ENCODE measurements at places on chromosomes 2 and 18. TPM values are rescaled to one million over a fixed set of nuclear protein-coding genes. Genes with fewer than 3 reads are reported as not detected.
A peak's percentile ranks its signal among the peaks of the same experiment; 100 is the strongest.

GRCh38 chr2:113186433-113186796, 12.6 kb downstream of the PSD4 start:
- peak; percentile 12 for DNase-seq

Gene ABCG5
- not detected for total RNA-seq

Gene CPO
- total RNA-seq, result 0.51 TPM

- no peak for DNase-seq
Observed at GRCh38 chr18:3472681-3473544, 22.9 kb downstream of the TGIF1 start.

- no peak for DNase-seq
Observed at GRCh38 chr18:62637807-62638687, 77.3 kb upstream of the PHLPP1 start.

Gene NABP1
- 74.4 TPM for total RNA-seq

Gene SEPTIN2
- 394 TPM for total RNA-seq

DNA sequence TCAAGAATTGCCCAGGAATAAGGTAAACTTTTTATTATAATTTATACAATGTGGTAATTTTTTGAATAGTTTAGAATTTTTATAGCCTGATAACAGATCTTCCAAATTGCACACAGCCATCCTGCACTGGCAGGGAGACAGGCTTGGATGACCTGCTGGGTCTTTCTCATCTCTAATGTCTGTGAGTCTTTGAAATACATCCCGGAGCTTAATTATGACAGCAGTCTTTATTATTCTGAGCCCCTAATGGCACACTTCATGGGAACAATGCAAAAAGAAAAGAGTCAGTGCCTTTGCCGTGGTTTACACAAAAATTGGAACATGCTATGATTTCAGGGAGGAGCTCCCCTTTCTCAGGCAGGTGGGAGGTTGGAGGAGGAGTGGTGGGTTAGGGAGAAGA, 71.0 kb downstream of the TMEM182 start:
- no peak for DNase-seq

- no peak for DNase-seq
Observed at GRCh38 chr2:119225105-119225865, 1.7 kb downstream of the STEAP3 start.

Gene UNC80
- not detected for total RNA-seq

GRCh38 chr2:148255929-148256328, 235.0 kb downstream of the MBD5 start:
- no peak for DNase-seq

DNA sequence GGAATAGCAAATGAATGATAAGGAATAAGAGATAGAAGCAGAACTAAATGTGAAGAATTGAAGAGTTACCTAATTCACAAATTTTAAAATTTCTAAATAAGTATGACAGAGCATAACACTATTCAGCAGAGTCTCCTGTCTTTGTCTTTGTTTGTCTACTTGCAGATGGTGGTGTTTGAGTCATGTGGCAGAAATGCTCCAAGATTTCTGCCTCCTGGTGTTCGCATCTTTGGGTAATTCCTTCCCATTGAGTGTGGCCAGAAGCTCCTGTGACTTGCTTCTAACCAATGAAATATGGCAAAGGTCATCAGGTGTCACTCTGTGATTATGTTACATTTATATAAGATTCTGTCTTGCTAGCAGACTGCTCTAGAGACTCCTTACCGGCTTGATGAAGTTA, 45.6 kb upstream of the GALNT3 start:
- DNase-seq, result no peak

Measured in aorta (tissue), 5 donors.